ENCODE measurements at places on chromosomes 12 and 14.

DNA sequence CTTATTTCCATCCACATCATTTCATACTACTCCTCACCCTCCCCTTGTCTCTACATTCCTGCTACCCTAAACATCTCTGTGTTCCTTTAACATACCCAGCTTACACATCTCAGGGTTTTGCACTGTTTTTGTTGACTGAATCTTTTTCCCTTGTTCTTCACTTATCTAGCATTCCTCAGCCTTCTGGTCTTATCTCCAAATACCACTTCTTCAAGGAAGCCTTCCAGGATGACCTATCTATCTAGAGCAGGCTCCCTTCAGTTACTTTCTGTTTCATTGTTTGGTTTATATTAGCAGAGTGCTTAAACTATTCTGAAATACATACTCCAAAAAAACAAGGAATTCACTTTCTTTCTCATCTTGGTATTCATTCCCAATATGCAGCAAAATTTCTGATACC is 353.1 kb downstream of the NAV3 start:
- DNase-seq: peak; percentile 13

DNA sequence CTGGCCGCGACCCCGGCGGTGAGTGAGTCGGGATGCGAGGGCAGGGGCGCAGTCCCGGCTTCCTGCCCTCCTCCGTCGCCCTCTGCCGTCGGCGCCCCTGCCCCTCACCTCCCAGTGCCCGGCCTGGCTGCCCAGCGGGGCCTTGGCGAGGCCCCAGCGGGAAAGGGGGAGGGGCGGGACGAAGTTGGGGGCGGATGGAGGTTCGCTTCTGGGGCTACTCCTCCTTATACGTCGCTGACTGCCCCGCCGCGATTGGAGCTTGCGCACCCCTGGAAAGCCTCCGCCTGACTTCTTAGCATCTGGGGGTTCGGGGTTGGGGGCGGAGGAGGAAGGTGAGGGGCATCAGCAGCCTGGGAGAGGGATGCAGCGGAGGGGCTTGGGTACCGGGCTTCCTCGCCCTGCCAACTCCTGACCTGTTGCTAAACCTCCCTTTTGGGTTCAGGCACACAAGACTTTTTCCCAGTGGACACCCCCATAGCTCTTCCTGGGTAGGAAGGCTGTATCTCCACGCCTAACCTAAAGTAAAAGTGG is 406 bp downstream of the TMEM263 start:
- DNase-seq: peak; percentile 64

GRCh38 chr12:109930028-109930800 is 30.1 kb downstream of the TCHP start:
- no peak for DNase-seq

DNA sequence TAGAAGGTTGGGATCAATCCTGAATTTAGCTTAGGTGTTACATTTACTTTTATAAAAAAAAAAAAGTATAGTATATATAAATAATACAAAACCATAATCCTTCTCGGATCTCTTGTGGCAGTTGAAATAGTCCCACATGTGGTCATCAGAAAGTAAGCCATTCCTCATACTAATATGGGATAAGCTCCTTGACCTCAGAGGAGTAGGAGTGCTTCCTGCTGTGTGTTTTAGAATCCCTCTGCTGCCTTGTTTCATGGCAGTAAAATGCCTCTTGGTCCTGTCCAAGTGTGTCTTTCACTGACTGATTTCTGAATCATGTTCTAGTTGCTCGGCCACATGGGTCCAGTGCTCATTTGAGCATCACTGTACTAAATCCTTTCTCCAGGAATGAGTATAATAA is 117.0 kb downstream of the NTN4 start:
- DNase-seq: no peak

- DNase-seq: no peak
Observed at GRCh38 chr12:104708891-104709290, 249.2 kb downstream of the SLC41A2 start.

- no peak for DNase-seq
Observed at GRCh38 chr14:99681832-99682148, 2.3 kb upstream of the CYP46A1 start.

DNA sequence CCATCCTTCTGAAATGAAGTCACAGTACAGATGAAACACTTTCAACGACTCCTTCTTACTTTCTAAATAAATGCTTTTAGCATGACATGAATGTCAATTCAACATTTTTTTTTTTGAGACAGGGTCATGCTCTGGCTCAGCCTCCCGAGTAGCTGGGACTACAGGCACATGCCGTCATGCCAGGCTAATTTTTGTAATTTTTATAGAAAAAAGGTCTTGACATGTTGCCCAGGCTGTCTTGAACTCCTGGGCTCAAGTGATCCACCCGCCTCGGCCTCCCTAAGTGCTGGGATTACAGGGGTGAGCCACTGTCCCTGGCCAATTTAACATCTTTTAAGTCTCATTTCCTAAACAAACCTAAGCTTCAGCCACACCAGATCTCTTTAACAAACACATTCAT is 16.4 kb downstream of the GALNT6 start:
- DNase-seq: no peak

- DNase-seq: no peak
Observed at GRCh38 chr14:32744811-32745445, 193.8 kb upstream of the NPAS3 start.
